WTC11 (cell line): ENCODE measurements at places on chromosomes 5 and 9. TPM values are rescaled to one million over a fixed set of nuclear protein-coding genes. Genes with fewer than 3 reads are reported as not detected.

TRIM32 gene
- 17.5 to 21.0 TPM (median 20.1 TPM) in 3 replicates for total RNA-seq

MSH3 gene
- total RNA-seq: 14.6 to 17.6 TPM (median 16.7 TPM) in 3 replicates

SLC34A3 gene
- 0.13 to 0.23 TPM (median 0.14 TPM) in 3 replicates for total RNA-seq

VLDLR gene
- 40.8 to 57.1 TPM (median 56.6 TPM) in 3 replicates for total RNA-seq

ZDHHC11B gene
- 2.3 to 4.4 TPM (median 3.1 TPM) in 3 replicates for total RNA-seq

CDKN2B gene
- 0.13 to 0.73 TPM (median 0.46 TPM) in 3 replicates for total RNA-seq
